ENCODE measurements at places on chromosomes 6 and 20.

DNA sequence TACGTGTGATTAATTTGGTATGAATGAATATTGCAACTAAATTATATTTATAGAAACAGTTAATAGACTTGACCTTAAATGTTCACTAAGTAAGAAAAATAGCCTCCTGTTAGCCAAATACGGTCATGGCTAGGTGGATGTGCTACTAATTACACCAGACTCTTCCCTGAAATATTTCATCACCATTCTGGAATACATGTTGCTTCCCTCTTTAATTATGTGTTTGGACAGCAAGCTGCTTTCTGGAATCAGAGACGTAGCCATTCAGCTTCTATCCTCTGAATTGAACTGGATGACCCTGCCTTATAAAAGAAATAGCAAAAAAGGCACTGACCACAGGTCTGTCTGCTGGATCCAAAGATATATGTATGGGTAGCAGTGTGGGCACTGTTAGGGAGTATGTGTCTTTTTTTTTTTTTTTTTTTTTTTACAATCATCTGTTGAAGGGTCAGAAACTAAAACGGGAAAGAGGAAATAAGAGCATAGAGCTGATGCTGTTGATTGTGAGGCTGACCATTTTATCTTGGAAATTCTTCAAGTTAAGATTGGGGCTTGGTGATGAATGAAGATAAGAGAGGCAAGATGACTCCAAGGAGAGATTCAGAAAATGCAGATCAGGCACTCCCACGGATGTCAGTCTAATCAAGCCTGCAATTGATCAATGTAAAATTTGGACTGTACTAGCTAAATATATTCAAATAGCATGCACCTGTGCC lies 283.2 kb upstream of the HSF2 start:
- no peak for DNase-seq

DNA sequence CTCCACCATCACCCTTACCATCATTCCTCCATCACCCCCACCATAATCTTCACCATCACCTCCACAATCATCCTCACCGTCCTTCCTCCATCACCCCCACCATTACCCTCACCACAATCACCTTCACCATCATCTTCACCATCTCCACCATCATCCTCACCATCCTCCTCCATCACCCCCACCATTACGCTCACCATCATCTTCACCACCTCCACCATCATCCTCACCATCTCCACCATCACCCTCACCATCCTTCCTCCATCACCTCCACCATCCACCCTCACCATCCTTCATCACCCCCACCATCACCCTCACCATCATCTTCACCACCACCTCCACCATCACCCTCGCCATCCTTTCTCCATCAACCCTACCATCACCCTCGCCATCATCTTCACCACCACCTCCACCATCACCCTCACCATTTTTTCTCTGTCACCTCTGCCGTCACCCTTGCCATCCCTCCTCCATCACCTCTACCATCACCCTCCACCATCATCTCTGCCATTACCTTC lies 33.1 kb upstream of the MPC1 start:
- no peak for DNase-seq

DNA sequence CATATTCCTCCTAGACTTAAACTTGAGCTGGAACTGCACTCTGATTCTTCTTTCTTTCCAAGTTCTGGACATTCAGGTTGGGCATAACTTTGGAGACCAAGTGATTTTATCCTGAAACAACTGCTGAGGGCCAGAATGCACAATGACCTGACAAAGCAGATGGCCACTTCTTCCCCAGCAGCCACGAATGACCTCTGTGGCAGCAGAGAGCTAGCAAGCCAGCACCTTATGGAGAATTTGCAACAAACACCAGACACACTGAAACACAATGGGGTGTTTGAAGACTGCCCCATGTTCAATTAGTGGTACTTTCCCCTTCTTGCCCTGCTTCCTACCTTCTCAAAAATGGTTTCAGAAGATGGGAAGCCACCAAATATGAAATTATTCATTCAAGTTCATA lies 4.2 kb upstream of the TENT5A start:
- no peak for DNase-seq

GRCh38 chr6:43796168-43796567 lies 26.2 kb downstream of the VEGFA start:
- DNase-seq = no peak

DNA sequence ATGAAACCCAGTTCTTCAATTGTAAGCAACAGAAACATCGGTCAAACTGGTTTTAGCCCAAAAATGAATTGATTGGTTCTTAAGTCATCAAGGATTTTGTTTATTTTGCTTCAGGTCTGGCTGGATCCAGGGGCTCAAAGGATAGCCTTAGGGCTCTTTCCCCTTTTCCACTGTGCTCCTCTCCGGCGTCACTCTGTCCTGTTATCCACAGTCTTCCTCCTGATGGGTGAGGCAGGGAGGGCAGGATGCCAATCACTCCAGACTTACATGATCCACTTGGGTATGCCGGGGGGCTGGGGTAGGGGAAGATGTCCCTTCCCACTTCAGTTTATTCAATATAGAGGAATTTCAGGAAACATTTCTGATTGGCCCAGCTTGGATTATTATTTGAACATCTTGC lies 40.0 kb downstream of the PLAGL2 start:
- no peak for DNase-seq

GRCh38 chr20:1418350-1418749 lies 25.5 kb upstream of the FKBP1A start:
- DNase-seq = no peak

- DNase-seq = no peak
Observed at GRCh38 chr6:37897818-37898515, 78.4 kb downstream of the ZFAND3 start.

GRCh38 chr6:136846046-136846445 lies 23.7 kb downstream of the PEX7 start:
- DNase-seq = no peak

GRCh38 chr6:112563368-112563767 lies 216.2 kb downstream of the RFPL4B start:
- no peak for DNase-seq

GRCh38 chr20:41057999-41058673 lies 29.5 kb downstream of the TOP1 start:
- no peak for DNase-seq

DNA sequence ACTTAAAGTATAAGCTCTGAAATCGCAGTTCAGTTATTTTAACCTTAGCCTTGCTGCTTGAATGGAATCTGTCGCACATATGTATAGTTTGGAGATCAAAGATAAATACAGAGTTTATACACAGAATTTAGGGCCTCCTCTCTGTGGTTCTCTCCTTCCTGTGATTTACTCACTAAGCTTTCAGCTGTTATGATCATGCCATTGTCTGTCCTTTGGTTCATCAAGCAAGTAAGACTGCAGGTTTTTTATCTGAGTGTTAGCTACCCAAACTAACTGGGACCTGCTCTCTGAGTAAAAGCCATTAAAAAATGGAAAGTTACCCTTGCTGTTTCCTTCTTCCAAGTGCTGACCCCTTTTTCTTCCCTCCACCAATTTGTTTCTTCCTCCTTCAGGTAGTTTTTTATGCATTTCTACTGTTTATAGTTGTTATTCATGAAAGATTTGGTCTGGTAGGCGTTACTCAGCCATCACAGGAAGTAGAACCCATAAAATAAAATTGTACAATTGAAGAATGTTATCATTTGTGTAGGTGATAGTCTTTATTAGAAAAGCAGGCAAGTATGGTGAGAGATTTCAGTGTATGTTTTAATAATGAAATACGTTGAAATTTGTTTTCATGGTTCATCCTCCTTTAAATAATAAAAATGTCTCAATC lies 33.7 kb upstream of the SUMO4 start:
- DNase-seq = no peak
